ENCODE measurements at places on chromosomes 2 and 18. TPM values are rescaled to one million over a fixed set of nuclear protein-coding genes. Genes with fewer than 3 reads are reported as not detected.

The LRATD1 gene
- 27.0 TPM for total RNA-seq

The MDH1 gene
- 147 TPM for total RNA-seq

The RNU2-63P gene
- total RNA-seq = 51.9 TPM

The PGAP1 gene
- total RNA-seq = 17.2 TPM

The GAL3ST2 gene
- not detected for total RNA-seq

The EGR4 gene
- not detected for total RNA-seq

The DNAH7 gene
- total RNA-seq = 0.14 TPM

The HAUS1 gene
- 14.2 TPM for total RNA-seq

The CACNB4 gene
- total RNA-seq = 0.43 TPM

Measured in nasal cavity respiratory epithelium epithelial cell of viscerocranial mucosa (primary cell).